ENCODE measurements at places on chromosomes 3 and 15.

DNA sequence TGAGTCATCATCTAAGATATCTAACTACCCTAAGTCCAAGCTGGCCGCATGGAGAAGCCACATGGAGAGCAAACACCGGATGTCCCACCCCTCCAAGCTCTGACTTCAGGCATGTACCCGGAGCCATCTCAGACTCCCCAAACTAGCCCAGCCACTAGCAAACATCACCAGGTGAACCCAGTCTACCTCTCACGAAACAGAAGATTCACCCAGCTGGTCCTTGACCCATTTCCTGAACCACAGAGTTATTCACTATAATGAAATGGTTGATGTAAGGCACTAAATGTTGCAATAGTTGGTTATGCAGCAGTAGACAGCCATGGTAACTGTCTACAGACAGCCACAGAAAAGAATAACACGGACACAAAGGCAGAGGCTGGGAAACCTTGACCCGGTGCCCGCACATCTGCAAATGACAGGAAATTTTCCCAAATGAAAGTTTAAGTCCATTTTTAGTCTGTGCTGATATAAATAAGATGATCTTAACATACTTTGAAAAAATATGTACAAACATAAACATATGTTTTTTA lies 265.5 kb upstream of the ATP10A start:
- no peak for DNase-seq

GRCh38 chr15:99427668-99428361 lies 138.0 kb upstream of the MEF2A start:
- no peak for DNase-seq

GRCh38 chr3:14208977-14209394 lies 30.4 kb downstream of the LSM3 start:
- no peak for DNase-seq

DNA sequence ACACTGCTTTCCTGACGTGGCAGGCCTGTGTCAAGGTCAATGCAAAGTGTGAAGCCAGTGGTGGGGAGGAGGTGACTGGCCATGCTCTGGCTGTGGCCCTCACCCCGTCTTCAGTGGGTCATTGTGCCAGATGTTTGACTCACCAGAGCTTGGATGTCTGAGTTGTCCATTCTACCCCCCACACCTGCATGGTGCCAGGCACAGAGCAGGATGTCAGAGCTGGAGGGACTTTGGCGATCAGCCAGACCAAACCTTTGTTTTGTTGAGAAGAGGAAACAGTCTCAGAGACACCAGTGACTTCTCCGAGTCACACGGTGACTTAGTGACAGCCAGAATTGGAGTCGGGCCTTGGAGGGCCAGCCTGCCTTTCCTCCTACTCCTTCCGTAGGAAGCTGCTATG lies 49.5 kb downstream of the SMAD6 start:
- no peak for DNase-seq

- no peak for DNase-seq
These were observed 132.3 kb downstream of the STAC start for GRCh38 chr3:36512555-36512954.

DNA sequence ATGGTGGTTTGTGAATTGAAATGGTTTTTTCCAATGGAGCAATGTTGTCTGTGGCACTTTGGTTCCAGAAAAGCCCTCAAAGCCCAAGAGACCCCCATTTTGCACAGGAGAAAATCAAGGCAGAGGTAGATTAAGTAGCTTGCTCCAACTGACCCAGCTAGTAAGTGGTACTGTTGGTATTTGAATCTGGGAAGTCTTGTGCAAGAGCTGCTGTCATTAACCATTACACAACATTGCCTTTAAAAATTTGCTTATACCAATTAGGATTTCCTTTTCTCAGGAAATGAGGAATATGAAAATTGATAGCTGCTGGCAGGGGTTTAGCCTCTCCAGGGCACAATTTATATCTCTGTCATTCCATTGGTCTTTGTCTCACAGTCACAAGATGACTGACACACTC lies 102.4 kb upstream of the UBE3A start:
- DNase-seq, result no peak

GRCh38 chr3:68974711-68975110 lies 38.8 kb downstream of the EOGT start:
- DNase-seq, result no peak

DNA sequence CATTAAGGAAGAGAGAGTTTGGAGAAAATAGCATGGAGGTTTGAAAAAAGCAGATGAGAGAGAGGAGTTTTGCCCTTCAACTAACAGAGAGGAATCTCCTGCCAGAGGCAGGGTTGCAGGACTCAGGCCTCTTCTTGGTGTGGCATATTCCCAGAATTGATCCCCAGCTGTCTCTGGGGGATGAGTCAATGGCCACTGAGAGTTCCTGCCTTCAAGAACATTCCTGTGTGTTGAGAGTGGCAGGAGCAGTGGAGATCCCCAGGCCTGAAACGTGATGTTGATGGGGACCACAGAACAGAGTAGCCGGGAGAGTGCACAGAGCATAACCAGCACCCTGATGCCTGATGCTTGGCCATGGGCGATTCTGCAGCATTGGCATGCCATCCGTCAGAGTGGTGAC lies 348.4 kb upstream of the THBS1 start:
- no peak for DNase-seq

- DNase-seq, result no peak
These were observed 111.3 kb downstream of the ARRDC4 start for GRCh38 chr15:98071786-98072185.

DNA sequence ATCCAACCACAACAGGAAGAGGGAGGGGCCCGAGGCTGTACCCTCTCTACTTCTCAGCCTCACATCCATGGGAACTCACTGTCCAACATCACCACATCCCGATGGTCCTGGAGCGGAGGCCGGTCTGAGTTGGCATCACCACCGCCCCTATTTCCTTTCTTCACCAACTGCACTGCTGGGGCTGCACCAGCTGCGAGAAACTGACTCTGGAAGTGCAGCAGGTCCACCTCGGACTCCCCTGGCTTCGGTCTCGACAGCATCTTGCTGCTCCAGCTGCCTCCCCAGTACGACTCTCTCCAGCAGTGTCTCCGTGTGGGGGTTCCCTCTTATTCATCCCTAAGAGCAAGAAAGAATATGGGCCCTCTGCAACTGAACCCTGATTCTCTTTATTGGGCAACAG lies 7.2 kb downstream of the RPAP1 start:
- DNase-seq, result no peak

DNA sequence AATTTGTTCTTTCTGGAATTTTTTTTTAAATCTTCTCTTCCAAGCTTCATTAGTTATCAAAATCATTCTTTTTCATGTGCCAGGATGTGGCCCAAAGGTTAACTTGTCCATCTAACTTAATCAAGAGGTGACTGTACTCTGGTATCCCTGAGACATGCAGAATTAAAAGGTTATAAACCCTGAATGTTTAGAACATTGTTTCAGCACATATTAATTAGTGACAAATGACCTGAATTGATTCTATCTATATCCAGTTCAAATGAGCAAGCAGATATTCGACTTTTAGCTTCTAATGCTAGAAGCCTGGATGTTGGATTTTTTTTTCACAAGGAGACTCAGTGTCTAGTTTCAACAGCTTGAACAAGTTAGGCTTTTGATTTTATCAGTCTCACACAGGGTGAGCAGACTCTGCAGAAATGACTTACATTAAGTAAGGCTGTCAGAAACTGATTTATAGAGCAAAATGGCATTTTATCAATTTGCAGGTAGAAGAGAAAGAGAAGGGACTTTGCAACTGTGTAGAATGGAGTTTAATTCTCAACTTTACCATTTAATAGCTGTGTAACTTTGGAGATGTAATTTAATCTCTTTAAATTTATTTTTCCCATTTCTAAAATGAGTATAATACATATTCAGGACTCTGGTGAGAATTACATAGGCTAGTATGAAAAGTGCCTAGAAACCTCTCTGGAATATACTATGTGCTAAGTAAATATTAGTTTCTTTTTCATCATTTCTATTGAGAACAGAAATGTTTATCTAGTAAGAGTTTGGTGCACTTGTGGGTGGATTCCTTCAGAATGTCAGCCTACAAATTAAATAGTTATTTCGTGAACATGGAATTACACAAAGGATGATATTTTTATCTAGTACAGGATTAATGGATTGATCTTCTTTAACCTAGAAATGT lies 100.0 kb downstream of the ALCAM start:
- DNase-seq, result peak; percentile 50

DNA sequence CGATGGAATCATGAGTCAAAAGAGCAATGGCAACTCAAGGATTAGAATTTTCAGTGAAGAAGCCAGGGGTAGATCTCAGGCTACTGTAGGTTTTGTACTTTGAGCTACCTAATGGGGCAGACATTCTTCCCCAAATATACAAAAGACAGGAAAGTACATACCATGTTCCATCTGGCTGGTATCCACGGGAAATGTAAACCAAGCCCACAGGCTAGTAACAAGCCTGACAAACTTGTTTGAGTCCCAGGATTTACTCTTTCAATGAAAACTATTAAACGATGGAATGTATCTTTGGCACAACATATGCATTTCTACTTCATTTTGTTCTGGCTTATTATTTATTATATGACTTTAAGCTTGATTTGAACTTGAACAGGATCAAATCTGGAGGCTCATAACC lies 44.2 kb upstream of the GOLIM4 start:
- DNase-seq, result no peak

DNA sequence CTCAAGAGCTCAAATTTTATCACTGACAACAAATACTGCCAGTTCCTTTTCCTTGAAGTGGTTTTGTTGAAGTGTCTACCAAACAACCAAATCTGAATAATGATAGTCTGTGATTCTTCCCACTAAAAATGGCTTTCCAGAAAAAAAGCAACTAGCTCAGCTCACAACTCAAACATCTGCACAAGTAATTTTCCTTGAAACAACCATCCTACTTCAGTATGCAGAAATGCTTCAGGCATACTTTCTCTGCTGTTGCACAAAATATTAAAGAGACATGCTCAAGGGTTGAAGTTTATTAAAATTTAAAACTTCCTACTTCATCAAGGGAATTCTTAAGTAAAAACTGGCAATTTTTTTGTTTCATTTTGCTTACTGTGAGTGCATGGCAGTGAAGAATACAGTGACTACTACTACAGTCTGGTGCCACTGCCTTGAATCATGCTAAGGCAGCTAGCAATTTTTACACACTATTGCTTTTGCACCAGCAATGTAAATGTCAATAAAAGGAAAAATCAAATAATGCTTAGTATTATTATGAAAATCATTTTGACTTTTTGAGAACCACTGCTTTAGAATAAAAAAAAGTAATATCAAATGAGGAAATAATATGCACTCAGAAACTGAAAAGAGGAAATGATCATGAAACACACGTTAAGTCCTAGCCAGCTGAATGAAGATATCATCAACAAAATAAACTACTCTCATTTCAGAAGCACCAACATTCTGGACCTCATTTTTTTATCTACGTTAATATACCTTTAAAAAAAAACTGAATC lies 33.6 kb downstream of the VPS13C start:
- DNase-seq, result no peak

GRCh38 chr15:69313432-69314000 lies 14.8 kb downstream of the PAQR5 start:
- no peak for DNase-seq

GRCh38 chr3:55620351-55621025 lies 133.4 kb upstream of the WNT5A start:
- DNase-seq, result no peak

- no peak for DNase-seq
These were observed 95.0 kb upstream of the CGNL1 start for GRCh38 chr15:57281321-57281720.

GRCh38 chr3:152058856-152059255 lies 185.4 kb downstream of the SUCNR1 start:
- DNase-seq, result no peak

DNA sequence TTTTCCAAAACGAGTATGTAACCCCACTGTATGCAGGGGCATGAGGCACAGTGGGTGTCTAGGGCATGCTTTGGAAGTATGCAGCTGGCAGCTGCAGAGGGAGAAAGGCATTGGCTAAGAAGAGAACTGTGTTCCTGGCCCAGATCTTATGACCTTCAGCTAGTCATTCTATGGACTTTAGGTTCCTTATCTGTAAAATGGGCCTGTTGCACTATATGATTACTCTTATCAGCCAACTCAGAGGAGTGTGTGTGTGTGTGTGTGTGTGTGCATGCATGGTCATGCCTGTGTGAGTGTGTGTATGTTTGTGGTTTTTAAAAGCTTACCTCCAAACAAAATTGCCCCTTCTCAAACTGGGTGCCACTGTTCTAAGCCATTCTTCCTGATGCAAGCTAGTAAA lies 27.4 kb upstream of the CHST2 start:
- no peak for DNase-seq

DNA sequence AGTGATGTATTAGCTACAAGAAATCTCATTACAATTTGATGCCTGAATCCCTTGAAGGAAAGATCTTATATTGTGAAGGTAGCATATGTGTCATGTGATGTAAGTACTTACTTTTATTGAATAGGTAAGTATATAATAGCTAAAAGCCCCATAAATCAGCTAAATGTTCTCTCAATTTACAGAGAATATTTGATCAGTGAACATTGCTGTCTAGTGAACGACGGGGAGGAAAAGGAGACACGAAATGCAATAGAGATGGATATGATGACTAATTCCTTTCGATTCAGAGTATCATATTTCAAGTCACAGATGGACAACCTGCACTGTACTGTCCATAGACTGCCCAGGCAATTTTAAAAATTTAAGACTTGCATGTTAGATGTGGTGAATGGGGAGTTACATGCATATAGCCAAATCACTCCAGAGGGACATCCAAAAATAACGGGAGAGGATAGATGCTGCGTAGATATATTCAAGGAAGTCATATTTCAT lies 462.1 kb upstream of the CDIN1 start:
- DNase-seq, result no peak

GRCh38 chr15:58453931-58454793 lies 22.4 kb downstream of the LIPC start:
- DNase-seq, result no peak

DNA sequence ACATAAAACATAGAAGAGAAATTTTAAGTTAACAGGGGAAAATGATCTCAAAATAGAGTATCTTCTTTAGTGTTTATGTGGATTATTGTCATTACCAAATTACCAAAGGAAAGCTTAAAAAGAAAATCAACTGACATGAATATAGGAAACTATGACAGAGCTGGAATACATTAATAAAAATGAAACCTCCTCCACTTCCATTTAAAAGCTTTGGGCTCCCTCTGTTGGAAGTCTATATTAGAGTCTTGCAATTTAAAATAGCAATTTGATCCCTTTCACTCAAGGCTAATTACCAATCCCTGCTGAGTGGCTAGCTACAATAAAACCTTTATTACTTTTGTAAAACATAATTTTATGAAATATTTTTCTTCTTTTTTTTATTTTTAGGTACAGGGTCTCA lies 61.4 kb upstream of the IMPG2 start:
- DNase-seq, result peak; percentile 25

DNA sequence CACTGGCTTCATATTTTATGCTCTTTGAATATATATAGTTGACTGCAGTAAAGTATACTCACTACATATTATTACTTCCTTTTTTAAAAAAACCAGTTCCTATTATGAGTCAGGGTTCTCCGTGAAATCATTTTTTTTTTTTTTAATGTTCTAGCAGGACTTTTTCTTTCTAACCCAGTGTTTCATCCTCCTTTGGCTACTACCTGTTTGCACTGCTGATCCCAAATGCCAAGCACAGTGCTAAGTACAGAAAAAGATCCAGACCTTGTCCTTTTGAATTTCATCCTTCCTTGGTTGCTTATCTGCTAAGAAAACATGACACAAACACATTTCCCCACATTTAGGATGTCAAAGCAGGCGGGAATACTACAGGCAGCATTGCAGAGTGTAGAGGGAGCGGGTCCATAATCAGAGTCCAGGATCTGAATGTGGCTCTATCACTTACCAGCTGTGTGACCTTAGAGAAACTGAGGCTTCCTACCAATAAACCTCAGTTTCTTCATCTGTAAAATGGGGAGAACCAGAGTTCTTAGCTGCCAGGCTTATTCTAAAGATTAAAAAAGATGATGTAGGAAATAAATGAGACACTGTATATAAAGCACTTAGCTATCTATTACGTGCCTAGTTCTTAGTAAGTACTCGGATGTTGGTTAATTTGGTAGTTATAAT lies 37.2 kb upstream of the ANPEP start:
- no peak for DNase-seq

All from midbrain (tissue), 1 donor.